ENCODE measurements at places on chromosomes 3 and 15.
A peak's percentile ranks its signal among the peaks of the same experiment; 100 is the strongest.

DNA sequence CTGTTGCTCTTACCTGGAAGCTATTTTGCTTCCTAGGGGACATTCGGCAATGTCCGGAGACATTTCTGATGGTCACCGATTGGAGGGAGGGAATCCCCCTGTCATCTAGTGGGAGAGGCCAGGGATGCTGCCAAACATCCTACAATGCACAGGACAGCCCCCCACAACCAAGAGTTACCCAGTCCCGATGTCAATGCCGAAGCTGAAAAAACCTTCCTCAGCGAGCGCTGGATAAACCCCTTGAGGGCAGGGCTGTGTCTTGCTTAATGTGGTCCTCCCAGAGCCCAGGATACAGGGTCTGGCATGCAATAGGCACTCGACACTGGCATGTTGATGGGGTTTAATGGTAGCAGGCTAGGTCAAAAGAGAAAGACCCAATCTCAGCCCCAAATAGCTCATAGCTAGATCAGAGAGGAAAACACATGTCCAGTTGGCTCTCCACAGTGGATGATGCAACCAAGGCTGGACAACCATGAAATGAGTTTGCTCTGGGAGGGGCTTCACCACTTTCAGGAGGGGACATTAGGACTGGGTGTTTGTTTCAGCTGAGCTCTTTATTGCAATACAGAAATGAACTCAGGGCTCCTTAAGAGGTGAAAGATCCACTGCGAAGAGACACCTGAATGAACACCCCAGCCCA lies 16.5 kb upstream of the PAQR5 start:
- DNase-seq: no peak

DNA sequence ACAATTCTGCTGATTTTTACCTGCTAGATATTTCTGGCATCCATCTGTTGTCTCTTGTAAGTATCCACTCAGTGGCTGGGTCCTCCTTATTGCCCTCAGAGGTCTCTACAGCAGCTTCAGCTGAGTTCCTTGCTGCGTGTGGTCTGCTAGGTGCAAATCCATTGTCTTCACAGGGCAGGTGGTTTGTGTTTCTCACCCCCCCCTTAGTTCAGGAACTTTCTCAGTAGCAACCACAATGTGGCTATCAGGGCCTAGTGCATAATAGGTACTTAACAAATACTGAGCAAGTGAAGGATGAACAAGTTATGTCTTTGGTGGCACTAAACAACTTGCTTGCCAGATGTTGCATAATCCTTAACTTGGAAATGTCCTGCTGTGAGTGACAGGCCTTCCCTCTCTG lies 96.7 kb upstream of the KLHL25 start:
- DNase-seq: no peak

GRCh38 chr15:67023517-67024313 lies 41.7 kb upstream of the SMAD3 start:
- no peak for DNase-seq

DNA sequence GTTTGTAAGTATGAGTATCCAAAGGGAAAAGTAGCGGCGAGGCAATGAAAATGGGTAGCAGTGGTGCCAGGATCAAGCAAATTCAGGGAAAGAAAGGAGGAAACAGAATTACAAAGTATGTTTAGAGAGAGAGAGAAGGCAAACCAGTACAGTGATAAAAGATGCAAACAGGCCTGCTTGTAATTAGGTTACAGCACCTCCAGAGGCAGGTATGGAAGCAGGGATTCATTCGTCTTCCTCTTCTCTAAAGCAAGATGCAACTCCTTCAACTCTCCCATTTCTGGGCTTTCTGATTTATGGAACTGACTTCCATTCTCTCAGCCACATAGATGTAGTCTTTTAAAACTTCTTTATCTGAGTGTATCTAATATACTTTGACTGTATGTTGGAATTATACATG lies 68.0 kb downstream of the CRYBG3 start:
- DNase-seq: no peak

- DNase-seq: no peak
Observed at GRCh38 chr3:107117922-107118536, 259.2 kb upstream of the CCDC54 start.

DNA sequence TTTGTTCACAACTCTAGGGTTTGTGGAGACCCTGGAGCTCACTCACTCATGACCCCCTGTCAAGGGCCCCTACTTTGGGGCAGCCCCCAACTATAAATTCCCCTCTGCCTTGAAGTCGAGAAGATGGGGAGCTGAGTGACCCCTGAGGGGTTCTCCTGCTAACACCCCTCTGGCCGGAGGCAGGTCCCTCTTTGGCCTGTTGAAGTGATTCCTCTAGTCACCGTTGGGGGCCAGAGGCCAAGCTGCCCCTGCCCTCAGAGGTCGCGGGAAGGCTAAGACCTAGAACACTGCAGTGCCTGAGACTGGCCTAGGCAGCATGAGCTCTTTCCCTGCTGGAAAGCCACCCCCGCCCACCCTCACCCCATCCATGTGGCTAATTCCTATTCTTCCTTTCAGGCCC lies 15.4 kb upstream of the SKOR1 start:
- DNase-seq: no peak

GRCh38 chr3:150603153-150603979 lies at the start of gene SELENOT:
Gene SELENOT, plus strand, starts transcription at chr3:150603321. Its CDS starts 42 bp downstream, at chr3:150603363.
- DNase-seq: peak; percentile 94

GRCh38 chr3:52109611-52110301 lies 44.5 kb downstream of the POC1A start:
- no peak for DNase-seq

GRCh38 chr3:73600293-73600938 lies 24.3 kb downstream of the PDZRN3 start:
- no peak for DNase-seq

DNA sequence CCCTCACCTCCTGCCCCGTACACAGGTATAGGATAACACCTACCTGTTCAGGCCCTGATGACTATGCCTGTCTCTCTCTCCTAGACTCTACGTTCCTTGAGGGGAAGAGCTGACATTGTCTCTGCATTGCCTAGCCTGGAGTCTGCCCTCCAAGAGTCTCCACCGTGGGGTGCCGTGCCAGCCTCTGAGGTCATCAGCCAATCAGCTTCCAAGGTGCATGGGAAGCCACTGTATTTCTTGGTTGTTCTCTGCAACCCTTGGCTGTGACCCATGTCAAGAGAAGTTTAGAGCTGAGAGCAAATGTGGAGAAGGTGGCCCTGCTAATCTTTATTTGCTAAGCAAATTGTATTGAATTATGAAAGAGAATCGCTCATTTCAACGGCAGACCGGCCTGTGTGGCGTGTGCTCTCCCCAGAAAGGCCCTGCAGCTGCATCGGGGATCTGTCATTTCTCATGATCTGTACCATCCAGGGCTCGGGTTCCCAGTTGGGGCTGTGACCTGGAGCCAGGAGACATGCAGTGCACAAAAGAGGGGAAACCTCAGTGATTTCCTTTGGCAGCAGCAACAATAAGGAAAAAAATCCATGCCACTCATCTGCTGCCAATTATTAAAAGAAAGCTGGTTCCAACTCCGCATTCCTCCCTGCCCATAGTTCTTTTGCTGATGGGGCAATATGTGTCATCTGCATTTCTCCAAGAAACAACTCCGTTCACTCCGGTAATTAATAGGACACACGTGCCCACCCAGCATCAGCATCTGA lies 182.2 kb downstream of the MEGF11 start:
- DNase-seq: no peak

GRCh38 chr3:130849091-130849552 lies 44.8 kb upstream of the ATP2C1 start:
- no peak for DNase-seq

DNA sequence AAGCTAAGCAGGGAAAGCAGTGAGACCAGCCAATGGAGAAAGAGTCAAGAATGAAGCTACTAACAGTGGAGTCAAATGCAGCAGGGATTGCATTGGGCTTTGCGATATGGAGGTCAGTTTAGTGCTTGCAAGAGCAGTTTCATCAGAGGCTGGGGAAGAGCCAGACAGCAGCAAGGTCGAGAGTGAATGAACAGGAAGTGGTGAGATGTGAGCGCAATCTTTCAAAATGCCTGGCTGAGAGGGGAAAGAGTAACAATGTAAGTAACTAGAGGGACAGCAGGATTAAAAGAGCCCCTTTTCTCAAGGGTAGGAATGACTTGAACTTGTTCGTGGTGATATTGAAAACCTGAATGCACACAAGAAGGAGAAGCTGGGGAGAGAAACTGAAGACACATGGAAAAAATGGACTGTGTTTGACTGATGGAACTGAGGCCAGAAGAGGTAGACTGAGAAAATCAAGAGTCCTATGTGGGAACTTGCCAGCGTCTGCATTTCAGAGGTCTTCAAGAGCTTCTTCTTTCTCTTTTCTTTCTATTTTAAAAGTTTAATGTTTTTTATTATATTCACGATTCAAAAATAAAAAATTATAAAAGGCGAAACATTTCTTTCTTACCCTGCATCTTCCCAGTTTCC lies 30.6 kb upstream of the GPR160 start:
- peak; percentile 60 for DNase-seq

- no peak for DNase-seq
Observed at GRCh38 chr15:89360294-89360971, 25.8 kb upstream of the POLG start.

DNA sequence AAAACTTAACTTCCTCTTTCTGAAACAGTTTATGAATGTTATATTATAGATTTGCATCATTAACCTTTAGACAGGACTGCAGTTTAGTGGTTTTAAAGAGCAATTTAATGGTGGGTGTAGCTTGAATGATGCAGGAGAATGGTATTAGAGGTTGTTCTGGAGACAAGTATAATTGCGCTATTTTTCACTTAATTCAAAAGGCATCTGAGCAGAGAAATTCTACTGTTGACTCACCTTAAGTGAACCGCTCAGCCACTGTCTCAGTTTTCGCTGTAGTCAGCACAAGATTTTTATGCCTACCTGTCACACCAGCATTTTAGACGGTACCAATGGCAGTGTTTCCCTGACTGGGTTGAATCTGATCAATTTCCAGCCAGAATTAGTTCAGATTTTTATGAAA lies 348.8 kb upstream of the DCBLD2 start:
- no peak for DNase-seq

DNA sequence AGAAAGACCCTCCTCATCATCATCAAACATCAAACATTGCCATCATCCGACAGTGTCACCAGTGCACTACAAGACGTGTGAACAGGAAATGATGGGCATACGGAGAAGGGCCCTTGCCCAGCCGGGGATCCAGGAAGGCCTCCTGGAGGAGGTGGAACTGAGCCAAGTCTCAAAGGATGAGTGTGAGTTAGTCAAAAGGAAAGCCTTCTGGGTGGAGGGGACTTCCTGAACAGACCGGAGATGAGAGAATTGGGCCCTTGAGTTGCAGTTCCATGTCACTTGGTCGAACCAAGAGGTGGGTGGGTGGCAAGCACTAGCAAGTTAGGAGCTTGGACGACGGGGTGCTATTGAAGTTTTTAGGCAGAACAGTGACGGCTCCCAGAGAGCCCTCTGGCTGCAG lies 8.5 kb downstream of the SEMA4B start:
- no peak for DNase-seq

- DNase-seq: no peak
Observed at GRCh38 chr15:71409541-71409940, 294.3 kb downstream of the THSD4 start.

GRCh38 chr15:74603789-74604705 lies 11.6 kb upstream of the CLK3 start:
- DNase-seq: no peak

DNA sequence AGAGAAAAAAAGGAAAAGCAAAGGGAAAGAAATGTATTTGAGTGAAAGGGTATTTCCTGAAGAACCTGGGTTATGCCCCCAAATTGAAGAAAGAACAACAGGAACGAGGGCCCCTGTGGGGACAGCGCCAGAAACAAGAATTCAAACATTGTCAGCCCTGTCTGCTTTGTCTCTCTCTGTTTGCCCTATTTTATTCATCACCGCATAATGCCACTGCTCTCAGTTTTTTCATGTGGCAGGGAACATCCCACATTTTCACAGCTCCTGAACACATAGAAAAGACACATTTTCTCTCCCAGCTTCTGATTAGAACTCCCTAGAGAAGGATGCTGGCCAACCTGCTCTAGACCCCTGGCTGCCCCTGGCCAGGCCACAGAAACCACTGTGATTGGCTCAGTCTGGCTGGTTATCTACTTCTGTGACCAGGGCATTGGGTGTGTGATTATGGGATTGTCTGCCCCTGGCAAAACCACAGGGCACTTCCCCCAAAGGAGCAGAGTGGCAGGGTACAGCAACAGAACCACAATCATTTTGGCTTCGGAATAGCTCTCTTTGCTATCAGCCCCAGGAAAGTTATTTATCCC lies 31.3 kb upstream of the CCDC54 start:
- no peak for DNase-seq

DNA sequence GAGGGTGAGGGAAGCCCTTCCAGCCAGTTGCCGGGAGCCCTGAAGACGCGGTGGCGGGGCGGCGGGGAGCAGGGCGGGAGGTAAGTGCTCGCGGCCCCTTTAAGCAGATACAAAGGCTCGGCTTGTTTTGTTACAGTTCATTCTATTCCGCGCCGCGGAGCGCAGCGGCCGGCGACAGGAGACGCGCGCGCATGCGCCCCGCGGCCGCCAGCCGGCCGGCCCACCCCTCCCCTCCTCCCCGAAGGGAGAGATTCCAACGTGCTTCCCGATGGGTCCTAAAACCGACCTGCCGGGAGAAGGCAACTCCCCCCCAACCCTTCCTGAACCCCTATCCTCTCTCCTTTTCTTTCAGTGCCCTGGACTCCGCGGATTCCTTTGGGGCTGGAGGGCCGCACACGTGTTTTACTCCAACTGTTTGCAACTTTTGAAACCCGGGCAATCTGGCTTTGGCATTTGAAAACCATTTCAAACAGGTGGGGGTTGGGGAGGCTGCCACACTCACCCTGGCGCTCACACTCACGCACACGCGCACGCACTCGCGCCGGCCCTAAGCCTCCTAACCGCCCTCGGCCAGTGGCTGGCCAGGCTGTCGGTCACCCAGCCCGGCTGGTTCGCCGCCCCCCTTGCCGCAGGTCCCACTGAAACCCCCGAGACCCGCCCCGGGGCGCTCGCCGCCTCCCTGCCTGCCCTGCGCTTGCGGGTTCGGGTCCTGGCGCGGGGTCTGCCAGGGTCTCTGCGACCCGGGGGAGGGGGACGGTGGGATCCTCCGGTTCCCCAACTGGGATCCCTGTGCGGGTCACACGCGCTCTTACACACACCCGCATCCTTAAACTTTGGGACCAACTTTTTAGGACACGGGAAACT lies at the start of gene MAGI1:
MAGI1 (minus strand) TSS at position 193 of the 864 bp plus-strand sequence. CDS start 610 bp downstream, outside the sequence.
- peak; percentile 48 for DNase-seq

DNA sequence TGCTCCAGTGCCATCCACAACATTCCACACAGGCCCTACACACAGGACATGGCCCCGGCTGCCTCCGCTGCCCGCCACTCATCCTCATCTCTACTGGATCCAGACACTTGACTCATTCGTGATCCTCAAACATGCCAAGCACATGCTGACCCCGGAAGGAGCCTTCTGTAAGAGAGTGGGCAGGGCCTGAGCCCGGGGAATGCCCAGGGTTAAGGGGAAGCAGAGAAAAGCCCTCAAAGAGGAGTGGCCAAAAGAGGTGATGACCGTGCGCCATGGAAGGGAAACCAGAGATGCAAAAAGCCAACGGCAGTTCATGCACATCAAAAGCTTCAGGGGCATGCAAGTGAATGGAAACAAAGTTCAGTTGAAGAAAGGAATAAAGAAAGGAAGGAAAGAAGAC lies 46.1 kb downstream of the RFTN1 start:
- peak; percentile 52 for DNase-seq

GRCh38 chr15:99966815-99967214 lies 233.6 kb upstream of the LYSMD4 start:
- no peak for DNase-seq
